ENCODE measurements at places on chromosomes 11 and 22.

GRCh38 chr11:126082251-126083109 lies 19.8 kb upstream of the CDON start:
- no peak for DNase-seq

DNA sequence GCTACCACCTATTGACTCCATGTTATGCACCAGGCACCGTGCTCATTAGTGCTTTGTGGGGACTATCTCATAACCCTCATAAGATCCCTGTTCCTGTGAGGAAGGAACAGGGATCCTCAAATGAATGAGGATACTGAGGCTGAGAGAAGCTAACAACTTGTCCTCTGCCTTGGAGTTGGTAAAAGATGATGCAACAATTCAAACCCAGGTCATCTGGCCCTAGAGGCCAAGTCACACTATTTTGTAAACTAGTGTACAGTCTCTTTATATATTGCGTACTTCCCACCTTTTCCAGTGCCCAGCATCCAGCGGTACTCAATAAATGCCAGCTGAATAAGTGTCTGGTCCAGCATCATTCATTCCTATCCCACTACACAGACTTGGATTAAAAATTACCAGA lies 92.6 kb downstream of the RCN1 start:
- no peak for DNase-seq

GRCh38 chr22:21829523-21829922 lies 37.9 kb downstream of the MAPK1 start:
- DNase-seq = no peak

- DNase-seq = no peak
Measured at GRCh38 chr11:47489395-47489755, 40.4 kb upstream of the RAPSN start.

DNA sequence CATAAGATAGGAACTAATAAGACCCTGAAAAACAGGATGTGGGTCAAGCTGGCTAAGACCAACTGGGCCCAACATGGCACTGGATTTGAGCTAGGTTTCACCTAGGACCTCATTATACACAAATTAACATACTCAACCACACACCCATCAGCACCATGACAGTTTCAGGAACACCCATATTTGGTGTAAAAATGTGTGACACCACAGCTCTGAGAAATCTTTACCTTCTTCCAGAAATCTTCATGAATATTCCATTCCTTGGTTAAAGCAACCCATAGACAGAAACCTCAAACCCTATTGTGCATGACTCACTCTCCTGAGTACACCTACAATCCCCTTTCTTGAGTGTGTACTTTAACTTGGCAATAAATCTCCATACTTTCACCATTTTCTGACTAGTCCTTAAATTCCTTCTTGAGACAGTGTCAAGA lies 378.8 kb downstream of the DYNC2H1 start:
- no peak for DNase-seq

GRCh38 chr22:21055880-21056319 lies 10.2 kb downstream of the LRRC74B start:
- DNase-seq = no peak
